ENCODE measurements at places on chromosomes 4 and X.

- H3K27ac ChIP-seq = no peak overlapping the region
- no peaks in the 10 kb centered on the region for H3K27me3 ChIP-seq
These were observed 119.5 kb upstream of the SCML1 start for GRCh38 chrX:17617806-17618205.

- no peak overlapping the region for H3K27ac ChIP-seq
- H3K36me3 ChIP-seq = no peaks in the 10 kb centered on the region
These were observed 200.3 kb downstream of the PDGFC start for GRCh38 chr4:156771171-156771837.

DNA sequence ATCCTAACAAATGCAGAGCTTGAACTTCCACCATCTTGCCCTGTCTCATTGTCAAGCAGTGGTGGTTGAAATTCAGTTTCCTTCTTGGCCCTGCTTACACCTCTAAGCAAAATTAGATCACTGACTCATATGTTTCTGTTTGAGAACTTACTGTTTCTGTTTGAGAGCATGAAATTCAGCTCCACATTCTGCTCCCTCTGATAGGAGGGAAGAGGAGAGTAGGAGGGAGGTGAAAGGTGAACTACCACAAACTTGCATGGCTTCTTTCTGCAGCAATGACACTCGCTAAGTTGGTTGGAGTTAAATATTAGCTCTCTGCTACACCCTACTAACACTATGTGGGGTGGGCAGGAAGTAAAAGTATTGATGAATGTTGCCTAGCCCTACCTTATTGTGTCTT is 117.8 kb upstream of the EDA2R start:
- H3K36me3 ChIP-seq = no peaks in the 10 kb centered on the region
- DNase-seq = no peak
- H3K4me1 ChIP-seq = no peaks in the 10 kb centered on the region
- H3K27me3 ChIP-seq = no peaks in the 10 kb centered on the region

DNA sequence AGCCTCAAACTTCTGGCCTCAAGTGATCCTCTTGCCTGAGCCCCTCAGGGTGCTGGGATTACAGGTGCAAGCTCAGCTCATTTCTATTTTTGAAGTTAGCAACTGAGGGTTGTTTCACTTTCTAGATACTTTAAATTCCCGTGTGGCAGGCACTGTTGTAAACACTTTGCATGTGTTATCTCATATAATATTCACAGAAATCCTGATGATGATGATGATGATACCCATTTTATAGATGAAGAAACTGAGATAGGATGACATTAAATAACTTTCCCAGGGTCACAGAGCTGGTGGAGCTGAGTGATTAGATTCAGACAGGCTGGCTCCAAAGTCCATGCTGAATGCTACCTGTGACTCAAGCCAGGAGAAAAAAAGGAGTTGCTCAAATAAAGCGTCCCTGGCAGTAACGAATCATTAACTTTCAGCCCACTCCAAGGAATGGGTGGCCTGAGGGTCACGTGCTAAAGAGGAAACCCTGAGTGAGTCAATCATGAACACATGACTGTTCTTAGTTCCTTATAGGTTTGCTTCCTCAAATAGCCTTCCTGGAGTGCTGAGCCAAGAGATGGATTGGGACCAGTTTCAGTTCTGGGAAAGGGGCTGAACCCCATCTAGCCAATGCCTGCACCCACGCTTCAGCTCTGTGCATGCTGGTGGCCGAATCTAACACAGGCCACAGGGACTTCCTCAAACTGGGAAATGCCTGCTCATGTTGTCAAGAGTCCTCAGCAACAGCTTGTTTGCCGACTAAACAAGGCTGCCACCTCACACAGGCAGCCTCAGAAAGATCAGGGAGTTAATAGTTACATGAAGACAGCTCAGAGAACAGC is 52.8 kb downstream of the RBM47 start:
- peak overlapping the region; percentile 32 for H3K4me3 ChIP-seq
- peaks cover 19% of the 10 kb centered on the region for H3K4me1 ChIP-seq
- DNase-seq = peak; percentile 99
- H3K27ac ChIP-seq = peak overlapping the region; percentile 90
- no peaks in the 10 kb centered on the region for H3K36me3 ChIP-seq

DNA sequence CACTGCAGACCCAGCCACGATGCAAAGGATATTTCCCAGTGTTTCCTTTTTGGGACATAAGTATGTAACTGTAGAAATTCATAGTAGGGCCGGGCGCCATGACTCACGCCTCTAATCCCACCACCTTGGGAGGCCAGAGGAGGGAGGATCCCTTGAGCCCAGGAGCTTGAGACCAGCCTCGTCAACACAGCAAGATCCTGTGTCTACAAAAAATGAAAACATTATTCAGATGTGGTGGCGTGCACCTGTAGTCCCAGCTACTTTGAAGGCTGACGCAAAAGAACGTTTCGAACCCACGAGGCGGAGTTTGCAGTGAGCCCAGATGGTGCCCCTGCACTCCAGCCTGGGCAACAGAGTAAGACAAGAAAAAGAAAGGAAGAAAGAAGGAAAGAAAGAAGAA is 49.2 kb downstream of the CRLF2 start:
- no peaks in the 10 kb centered on the region for H3K27me3 ChIP-seq
- H3K4me3 ChIP-seq = no peak overlapping the region
- H3K36me3 ChIP-seq = no peaks in the 10 kb centered on the region
- no peak for DNase-seq
- H3K4me1 ChIP-seq = no peaks in the 10 kb centered on the region

DNA sequence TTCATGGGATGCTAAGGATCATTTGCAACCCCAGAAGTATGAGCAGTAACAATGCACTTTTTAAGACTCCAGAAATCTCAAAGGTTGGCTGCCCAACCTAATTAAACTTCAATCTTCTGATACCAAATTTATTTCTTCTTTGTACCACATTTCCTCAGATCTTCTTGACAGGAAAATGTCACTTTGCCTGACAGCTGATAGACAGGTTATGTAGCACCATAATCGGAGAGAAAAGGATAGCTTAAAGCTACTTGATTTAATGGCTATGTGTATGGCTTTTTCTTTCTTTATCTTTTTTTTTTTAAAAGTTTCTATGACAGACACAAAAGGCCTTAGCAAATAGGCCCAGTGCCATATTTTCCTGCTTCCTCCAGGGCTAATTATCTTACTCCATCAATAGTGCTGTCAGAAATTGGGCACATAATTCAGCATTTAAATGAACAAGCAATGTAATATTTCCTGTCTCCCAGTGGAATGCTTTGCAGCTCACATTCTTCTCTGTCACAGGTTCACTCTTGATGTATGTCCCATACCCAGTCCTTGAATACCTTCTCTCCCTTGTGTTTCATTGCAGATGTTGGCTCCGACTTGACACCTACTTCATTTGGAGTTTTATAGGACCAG is 795.7 kb downstream of the ADGRL3 start:
- no peak overlapping the region for H3K27ac ChIP-seq
- no peaks in the 10 kb centered on the region for H3K4me1 ChIP-seq
- no peak overlapping the region for H3K4me3 ChIP-seq
- DNase-seq = no peak
- H3K27me3 ChIP-seq = no peaks in the 10 kb centered on the region

- peak overlapping the region; percentile 63 for H3K27ac ChIP-seq
- H3K36me3 ChIP-seq = no peaks in the 10 kb centered on the region
- DNase-seq = peak; percentile 71
- no peaks in the 10 kb centered on the region for H3K27me3 ChIP-seq
- peak overlapping the region; percentile 61 for H3K4me3 ChIP-seq
These were observed 99.0 kb upstream of the MAML3 start for GRCh38 chr4:140252742-140253555.

- DNase-seq = no peak
- H3K36me3 ChIP-seq = peaks cover 11% of the 10 kb centered on the region
- H3K4me3 ChIP-seq = peak overlapping the region; percentile 26
- no peaks in the 10 kb centered on the region for H3K27me3 ChIP-seq
- peak overlapping the region; percentile 26 for H3K27ac ChIP-seq
These were observed 518 bp upstream of the SAT1 start for GRCh38 chrX:23782455-23782854.

DNA sequence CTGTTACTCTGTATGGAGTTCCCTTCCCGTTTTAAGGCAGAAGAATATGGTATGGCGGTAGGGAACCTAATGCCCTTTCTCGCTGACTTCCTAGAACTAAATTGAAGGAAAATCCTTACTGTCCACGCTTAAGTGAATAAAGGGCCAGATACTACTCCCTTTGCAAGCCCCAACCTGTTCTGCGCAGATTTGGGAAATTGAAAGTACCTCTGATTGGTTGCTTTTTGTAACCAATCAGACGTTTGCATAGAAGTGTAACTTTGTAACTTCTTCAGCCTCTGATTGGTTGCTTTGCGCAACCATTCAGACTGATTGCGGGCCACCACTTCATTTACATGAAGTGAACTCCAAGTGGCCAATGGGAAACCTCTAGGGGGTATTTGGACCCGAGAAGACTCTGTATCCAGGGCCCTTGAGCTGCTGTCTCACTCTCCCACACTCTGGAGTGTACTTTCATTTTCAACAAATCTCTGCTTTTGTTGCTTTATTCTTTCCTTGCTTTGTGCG is 1.2 kb upstream of the TMEM33 start:
- H3K27me3 ChIP-seq = peaks cover 8% of the 10 kb centered on the region
- peaks cover under 1% of the 10 kb centered on the region for H3K36me3 ChIP-seq
- no peak overlapping the region for H3K27ac ChIP-seq

- DNase-seq = no peak
- H3K36me3 ChIP-seq = no peaks in the 10 kb centered on the region
- H3K27me3 ChIP-seq = no peaks in the 10 kb centered on the region
- H3K4me3 ChIP-seq = no peak overlapping the region
- H3K27ac ChIP-seq = no peak overlapping the region
These were observed 24.4 kb upstream of the CITED1 start for GRCh38 chrX:72330131-72330530.

GRCh38 chr4:80385397-80386280 is 50.1 kb downstream of the CFAP299 start:
- no peak overlapping the region for H3K27ac ChIP-seq
- DNase-seq = no peak
- H3K36me3 ChIP-seq = no peaks in the 10 kb centered on the region
- no peaks in the 10 kb centered on the region for H3K27me3 ChIP-seq
- no peaks in the 10 kb centered on the region for H3K4me1 ChIP-seq

DNA sequence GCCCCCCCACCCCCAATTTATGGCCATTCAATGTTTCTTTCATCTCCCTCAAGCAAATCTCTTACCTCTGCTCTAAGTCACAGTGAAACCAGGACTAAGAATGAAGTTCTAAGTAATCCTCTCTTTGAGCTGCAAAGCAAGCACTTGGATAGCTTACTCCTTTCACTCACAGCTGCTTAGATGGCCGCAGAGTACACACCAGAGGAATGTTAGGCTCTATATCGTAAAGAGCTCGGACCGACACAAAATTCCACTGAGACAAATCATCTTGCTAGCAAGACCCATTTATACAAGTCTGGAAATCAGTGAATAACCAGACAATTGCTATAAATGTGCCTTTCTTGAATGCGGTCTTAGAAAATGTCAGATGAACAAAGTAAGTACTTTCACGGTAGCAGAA is 135.0 kb downstream of the IDS start:
- H3K4me1 ChIP-seq = no peaks in the 10 kb centered on the region
- H3K4me3 ChIP-seq = no peak overlapping the region
- no peaks in the 10 kb centered on the region for H3K36me3 ChIP-seq
- no peak for DNase-seq
- no peak overlapping the region for H3K27ac ChIP-seq
- no peaks in the 10 kb centered on the region for H3K27me3 ChIP-seq

DNA sequence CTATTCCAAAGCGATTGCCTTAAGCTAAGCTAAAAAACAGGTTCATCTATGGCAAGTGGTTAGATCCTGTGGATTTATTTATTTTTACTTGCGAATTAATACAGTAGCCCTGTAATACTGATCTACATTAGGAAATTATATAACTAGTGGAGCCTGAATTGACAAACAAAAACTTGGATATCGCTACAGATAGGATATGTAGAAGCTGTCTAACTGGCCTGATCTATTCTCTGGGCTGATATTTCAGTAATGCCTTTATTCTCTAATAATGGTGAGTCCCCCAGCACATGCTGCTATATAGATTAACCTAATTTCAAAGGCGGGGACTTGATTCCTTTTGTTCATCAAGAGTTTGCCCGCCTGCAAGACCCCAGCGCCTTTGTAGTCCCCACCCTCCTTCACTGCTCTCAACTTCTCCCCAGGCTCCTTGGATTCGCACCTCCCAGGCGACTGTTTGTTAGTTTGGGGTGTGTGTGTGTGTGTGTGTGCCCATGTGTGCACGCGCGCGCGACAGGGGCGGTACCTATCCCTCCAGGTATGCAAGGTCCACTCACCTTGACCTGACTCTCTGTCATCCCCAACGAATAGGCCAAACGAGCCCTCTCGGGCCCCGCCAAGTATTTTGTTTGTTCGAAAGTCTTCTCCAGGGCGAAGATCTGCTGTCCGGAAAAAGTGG is 3.8 kb downstream of the NKX6-1 start:
- peaks cover 95% of the 10 kb centered on the region for H3K27me3 ChIP-seq
- no peak for DNase-seq
- H3K27ac ChIP-seq = no peak overlapping the region
- H3K4me3 ChIP-seq = no peak overlapping the region
- H3K36me3 ChIP-seq = no peaks in the 10 kb centered on the region

- no peaks in the 10 kb centered on the region for H3K4me1 ChIP-seq
- no peak overlapping the region for H3K27ac ChIP-seq
- peak; percentile 18 for DNase-seq
- no peak overlapping the region for H3K4me3 ChIP-seq
These were observed 183.7 kb downstream of the SPATA18 start for GRCh38 chr4:52234561-52235440.

DNA sequence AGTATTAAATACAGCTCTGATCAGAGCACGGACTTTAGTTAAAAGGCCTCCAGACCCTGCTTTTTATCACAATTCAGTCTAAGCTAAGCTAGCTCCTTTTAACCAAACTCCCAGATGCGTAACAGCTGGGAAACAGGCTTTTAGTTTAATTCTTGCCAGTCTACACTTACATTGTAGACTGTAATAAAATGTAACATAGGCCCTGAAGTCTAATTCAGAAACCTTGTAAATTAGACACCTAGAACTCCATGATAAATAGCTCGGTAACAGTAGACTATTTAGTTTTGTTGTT is 20.1 kb downstream of the FBXO8 start:
- no peak for DNase-seq
- no peak overlapping the region for H3K4me3 ChIP-seq
- no peaks in the 10 kb centered on the region for H3K4me1 ChIP-seq
- no peak overlapping the region for H3K27ac ChIP-seq
- H3K36me3 ChIP-seq = peaks cover 2% of the 10 kb centered on the region
- H3K27me3 ChIP-seq = no peaks in the 10 kb centered on the region

- no peak overlapping the region for H3K27ac ChIP-seq
- no peak for DNase-seq
- peaks cover 5% of the 10 kb centered on the region for H3K36me3 ChIP-seq
- H3K4me3 ChIP-seq = no peak overlapping the region
These were observed 7.9 kb downstream of the PGRMC2 start for GRCh38 chr4:128279624-128280225.

GRCh38 chr4:117421706-117422105 is 336.3 kb upstream of the TRAM1L1 start:
- no peaks in the 10 kb centered on the region for H3K4me1 ChIP-seq
- H3K27ac ChIP-seq = no peak overlapping the region
- no peak overlapping the region for H3K4me3 ChIP-seq
- no peak for DNase-seq
- H3K36me3 ChIP-seq = no peaks in the 10 kb centered on the region

DNA sequence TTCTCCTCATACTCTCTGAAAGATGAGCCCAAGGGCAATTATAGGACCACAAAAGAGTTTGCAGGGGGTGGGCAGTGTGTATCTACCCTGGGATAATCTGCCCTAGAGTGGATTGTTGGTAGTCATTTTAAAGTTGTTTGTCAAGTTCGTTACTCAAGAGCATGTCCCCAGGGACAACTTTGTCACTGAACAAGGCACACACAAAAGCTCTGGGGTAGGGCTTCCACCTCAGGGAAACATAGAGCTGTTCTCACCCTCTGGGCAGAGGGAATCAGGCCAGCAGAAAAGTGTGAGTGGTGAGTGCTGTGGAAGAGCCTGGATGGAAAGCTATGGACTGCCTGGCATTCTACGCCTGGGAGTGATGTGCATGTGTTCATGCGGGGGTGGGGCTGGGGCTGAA is 23.3 kb upstream of the LEF1 start:
- no peak for DNase-seq
- H3K4me3 ChIP-seq = no peak overlapping the region
- peaks cover 5% of the 10 kb centered on the region for H3K27me3 ChIP-seq
- no peak overlapping the region for H3K27ac ChIP-seq

Data from large intestine (tissue), 12 donors.